Panc1 (cell line): ENCODE measurements at places on chromosomes 6 and 20. TPM values are rescaled to one million over a fixed set of nuclear protein-coding genes. Genes with fewer than 3 reads are reported as not detected.

The LAMA2 gene
- total RNA-seq, result 0.28 TPM

The PDE7B gene
- 0.03 TPM for total RNA-seq

GRCh38 chr6:108888052-108888451 lies 39.8 kb downstream of the ARMC2 start:
- no peak for DNase-seq

GRCh38 chr20:17579369-17580039 lies 9.6 kb downstream of the DSTN start:
- DNase-seq, result no peak

GRCh38 chr20:38827770-38828281 lies 22.3 kb downstream of the PPP1R16B start:
- DNase-seq, result no peak

GRCh38 chr6:165308926-165309731 lies at the start of gene C6orf118:
Gene C6orf118 (minus strand): TSS chr6:165309605. CDS start chr6:165309586, 19 bp downstream.
- no peak for DNase-seq

DNA sequence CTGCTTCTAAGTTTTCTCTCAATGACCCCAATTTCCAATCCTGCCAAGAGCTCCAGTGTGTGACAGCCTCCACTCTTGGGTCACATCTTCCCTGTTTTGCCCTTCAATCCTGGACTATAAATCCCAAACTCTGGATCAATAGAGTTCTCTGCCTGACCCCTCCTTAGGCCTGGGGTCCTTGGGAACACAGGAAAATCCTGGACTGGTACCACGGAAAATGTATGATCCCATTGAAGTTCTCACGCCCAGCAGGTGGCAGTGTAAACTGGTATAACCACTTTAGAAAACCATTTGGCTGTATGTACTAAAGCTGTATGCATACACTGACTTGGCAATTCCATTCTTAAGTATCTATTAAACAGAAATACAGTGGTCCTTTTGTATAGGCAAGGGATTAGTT lies 98.0 kb downstream of the SNAP25 start:
- peak; percentile 7 for DNase-seq

DNA sequence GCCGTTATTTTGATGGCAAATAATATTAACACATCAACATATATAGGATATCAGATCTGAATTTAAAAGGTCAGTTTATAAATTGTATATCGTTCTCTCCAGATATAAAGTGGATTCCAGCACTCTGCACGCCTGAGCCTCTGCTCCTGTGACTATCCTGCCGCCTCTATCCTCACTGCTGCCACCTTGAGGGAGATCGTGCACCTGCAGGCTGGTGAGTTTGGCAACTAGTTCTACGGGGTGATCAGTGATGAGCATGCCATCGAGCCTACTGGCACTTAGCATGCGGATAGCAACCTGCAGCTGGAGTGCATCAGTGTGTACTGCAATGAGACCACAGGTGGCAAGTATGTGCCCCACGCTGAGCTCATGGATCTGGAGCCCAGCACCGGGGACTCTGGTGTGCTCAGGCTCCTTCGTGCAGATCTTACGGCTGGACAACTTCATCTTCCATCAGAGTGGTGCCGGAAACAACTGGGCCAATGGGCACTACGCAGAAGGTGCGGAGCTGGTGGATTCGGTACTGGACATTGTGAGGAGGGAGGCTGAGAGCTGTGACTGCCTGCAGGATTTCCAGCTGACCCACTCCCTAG lies 84.9 kb downstream of the FBXO5 start:
- peak; percentile 51 for DNase-seq

DNA sequence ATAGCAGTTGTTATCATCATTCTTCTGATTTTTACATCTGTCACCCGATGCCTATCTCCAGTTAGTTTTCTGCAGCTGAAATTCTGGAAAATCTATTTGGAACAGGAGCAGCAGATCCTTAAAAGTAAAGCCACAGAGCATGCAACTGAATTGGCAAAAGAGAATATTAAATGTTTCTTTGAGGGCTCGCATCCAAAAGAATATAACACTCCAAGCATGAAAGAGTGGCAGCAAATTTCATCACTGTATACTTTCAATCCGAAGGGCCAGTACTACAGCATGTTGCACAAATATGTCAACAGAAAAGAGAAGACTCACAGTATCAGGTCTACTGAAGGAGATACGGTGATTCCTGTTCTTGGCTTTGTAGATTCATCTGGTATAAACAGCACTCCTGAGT lies 2.1 kb downstream of the CALHM6 start:
- no peak for DNase-seq

GRCh38 chr6:158638324-158638854 lies 6.2 kb downstream of the DYNLT1 start:
- DNase-seq, result no peak

GRCh38 chr6:145836170-145836569 lies 21.6 kb upstream of the FBXO30 start:
- no peak for DNase-seq

DNA sequence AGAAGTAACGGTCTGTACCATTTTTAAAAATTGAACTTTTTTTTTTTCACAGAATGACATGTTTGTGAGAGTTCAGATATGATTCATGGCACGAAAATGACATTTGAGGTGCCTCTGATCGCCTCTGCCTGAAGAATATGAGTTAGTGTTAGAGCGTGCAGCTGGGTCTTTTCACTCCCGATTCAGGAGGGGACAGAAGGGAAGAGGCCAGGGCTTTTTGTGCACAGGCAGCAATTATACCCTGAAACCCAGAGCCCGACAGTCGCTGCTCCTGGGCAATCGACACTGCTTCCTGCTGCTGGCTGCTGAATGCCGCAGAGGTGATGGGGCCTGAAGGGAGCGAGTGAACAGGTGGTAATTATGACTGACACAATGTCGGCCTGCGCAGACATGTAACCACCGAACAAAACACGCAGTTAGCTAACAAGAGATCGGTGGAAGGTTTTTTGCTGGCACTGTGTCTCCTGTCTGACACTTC lies 652.0 kb upstream of the NOX3 start:
- no peak for DNase-seq

- no peak for DNase-seq
These were observed 10.0 kb upstream of the TBX18 start for GRCh38 chr6:84774157-84774984.

DNA sequence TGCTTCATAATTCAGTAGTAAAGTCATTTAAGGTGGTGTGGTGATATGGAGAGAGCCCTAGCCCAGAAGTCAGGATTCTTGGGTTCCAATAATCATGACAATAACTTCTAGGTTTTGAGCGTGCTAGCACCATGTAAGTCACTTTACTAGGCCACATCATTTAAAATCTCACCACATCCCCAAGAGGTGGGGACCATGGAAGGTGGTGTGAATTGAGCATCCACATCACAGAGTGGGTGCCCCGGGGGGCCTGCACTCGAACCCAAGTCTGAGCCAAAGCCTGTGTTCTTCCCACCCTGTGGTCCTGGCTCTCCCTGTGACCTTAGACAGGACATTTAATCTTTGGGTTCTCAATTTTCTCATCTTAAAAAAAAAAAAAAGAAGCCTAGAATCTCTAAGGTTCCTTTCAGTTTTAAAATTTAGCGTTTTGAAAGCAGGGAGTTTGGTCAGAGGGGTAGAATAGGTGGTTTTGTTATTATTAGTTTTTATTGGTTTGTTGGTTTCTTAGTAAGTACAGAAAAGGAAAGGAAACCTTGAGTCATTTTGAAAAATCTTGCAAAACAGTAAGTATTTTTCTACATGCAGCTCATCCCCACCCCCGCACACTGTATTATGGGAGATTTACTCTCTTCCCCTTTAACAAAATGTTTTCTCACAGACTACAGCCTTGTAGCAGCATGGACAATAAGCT lies 26.4 kb downstream of the ARMC2 start:
- DNase-seq, result no peak

GRCh38 chr6:130020073-130020906 lies 1.9 kb downstream of the L3MBTL3 start:
- DNase-seq, result no peak

DNA sequence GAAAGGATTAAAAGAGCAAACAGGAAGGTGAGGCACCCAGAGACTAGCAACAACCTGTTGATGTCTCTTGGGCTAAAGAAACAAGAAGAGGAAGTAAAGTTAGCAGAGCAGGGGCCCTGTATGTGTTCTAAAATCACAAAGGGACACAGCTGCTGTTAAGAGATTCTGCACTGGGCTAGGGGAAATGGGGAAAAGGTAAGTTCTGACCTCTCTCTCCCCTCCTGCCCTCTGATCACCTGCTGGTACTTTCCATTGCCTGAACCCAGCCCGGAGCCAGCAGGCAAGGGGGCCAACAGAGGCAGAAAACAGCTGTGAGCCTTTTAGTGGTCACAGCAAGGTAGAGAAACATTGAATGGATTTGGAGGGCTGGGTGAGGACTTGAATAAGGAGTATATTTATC lies 13.5 kb upstream of the CNR1 start:
- DNase-seq, result no peak
